A673 (cell line): ENCODE measurements at places on chromosomes 12 and 14. TPM values are rescaled to one million over a fixed set of nuclear protein-coding genes. Genes with fewer than 3 reads are reported as not detected.
A peak's percentile ranks its signal among the peaks of the same experiment; 100 is the strongest.

TDRD9 gene
- total RNA-seq = not detected in 2 replicates

CFAP251 gene
- 5.5 and 7.5 TPM in 2 replicates for total RNA-seq

ERC1 gene
- 56.5 and 60.7 TPM in 2 replicates for total RNA-seq

PIGH gene
- total RNA-seq = 25.7 TPM in 2 replicates

BBS10 gene
- total RNA-seq = 6.3 and 6.5 TPM in 2 replicates

GALNT8 gene
- total RNA-seq = not detected in 2 replicates

KCNK10 gene
- not detected in 2 replicates for total RNA-seq

GLT8D2 gene
- total RNA-seq = 0.61 TPM in 1 of 2 replicates, not detected in the other

KRT8 gene
- 15.4 and 16.2 TPM in 2 replicates for total RNA-seq

SPTLC2 gene
- 17.3 and 19.0 TPM in 2 replicates for total RNA-seq

POTEG gene
- total RNA-seq = not detected in 2 replicates

CYP27B1 gene
- 4.5 and 4.7 TPM in 2 replicates for total RNA-seq

LMNTD1 gene
- not detected in 2 replicates for total RNA-seq

RD3L gene
- total RNA-seq = not detected in 2 replicates

- H3K4me3 ChIP-seq = no peak overlapping the region
- H3K4me1 ChIP-seq = peaks cover 4% of the 10 kb centered on the region
- no peaks in the 10 kb centered on the region for H3K27me3 ChIP-seq
- no peak overlapping the region for H3K27ac ChIP-seq
- no peak for DNase-seq
Measured at GRCh38 chr12:106871477-106871876, 84.2 kb upstream of the TMEM263 start.

GRCh38 chr12:114625294-114625851 lies 58.6 kb downstream of the TBX3 start:
- no peaks in the 10 kb centered on the region for H3K36me3 ChIP-seq
- no peaks in the 10 kb centered on the region for H3K27me3 ChIP-seq
- no peak overlapping the region for H3K27ac ChIP-seq
- DNase-seq = peak; percentile 56
- no peaks in the 10 kb centered on the region for H3K4me1 ChIP-seq

- H3K27ac ChIP-seq = no peak overlapping the region
- H3K27me3 ChIP-seq = no peaks in the 10 kb centered on the region
- no peak overlapping the region for H3K4me3 ChIP-seq
- no peak for DNase-seq
- H3K36me3 ChIP-seq = no peaks in the 10 kb centered on the region
Measured at GRCh38 chr14:47874350-47874749, 198.9 kb upstream of the MDGA2 start.

- H3K27me3 ChIP-seq = no peaks in the 10 kb centered on the region
- no peaks in the 10 kb centered on the region for H3K36me3 ChIP-seq
- H3K4me3 ChIP-seq = no peak overlapping the region
- no peak for DNase-seq
Measured at GRCh38 chr12:129211862-129212630, 358.8 kb downstream of the GLT1D1 start.

DNA sequence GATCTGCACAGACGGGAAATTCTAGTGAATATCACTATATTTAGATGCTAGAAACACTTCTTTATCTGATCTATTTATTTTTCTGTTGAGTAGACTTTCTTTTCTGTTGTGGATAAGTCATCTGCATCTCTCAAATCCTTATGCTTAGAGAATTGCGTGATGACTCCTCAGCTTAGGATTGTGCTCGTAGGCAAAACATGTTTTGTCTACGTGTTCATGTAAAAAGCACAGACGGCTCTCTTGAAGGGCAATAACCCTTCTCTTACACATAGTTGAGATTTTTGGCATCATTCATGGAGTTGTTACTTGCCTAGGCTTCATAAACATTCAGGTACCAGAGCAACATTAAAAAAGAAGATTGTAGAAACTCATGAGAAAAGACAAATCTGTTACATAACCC lies 18.6 kb downstream of the PPFIBP1 start:
- no peak for DNase-seq
- no peaks in the 10 kb centered on the region for H3K27me3 ChIP-seq
- H3K4me1 ChIP-seq = no peaks in the 10 kb centered on the region
- no peak overlapping the region for H3K4me3 ChIP-seq

DNA sequence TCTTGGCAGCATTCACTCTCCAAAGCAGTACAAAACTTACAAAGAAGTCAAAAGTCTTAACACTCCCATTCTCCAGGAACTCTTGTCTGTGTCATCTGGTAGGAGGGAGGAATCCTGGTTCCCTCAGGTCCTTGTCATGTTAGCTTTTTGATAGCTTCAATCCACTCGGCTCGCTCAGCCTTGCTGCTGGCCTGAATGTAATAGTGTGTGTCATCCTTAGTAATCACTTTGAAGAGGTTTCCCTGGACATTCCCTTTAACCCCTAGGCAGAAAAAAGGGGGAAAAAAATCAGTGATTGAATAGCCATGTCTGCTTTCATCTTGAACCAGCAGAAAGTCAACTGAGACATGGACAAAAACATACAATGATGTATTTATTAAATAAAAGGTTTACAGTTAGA lies 24.8 kb downstream of the PLEK2 start:
- H3K27me3 ChIP-seq = no peaks in the 10 kb centered on the region
- H3K4me3 ChIP-seq = no peak overlapping the region
- H3K4me1 ChIP-seq = no peaks in the 10 kb centered on the region

- no peak for DNase-seq
- no peak overlapping the region for H3K4me3 ChIP-seq
Measured at GRCh38 chr14:77045238-77046162, 17.0 kb upstream of the IRF2BPL start.

GRCh38 chr14:51566831-51567582 lies 84.7 kb upstream of the FRMD6 start:
- no peaks in the 10 kb centered on the region for H3K27me3 ChIP-seq
- no peak for DNase-seq
- no peak overlapping the region for H3K27ac ChIP-seq
- no peak overlapping the region for H3K4me3 ChIP-seq

DNA sequence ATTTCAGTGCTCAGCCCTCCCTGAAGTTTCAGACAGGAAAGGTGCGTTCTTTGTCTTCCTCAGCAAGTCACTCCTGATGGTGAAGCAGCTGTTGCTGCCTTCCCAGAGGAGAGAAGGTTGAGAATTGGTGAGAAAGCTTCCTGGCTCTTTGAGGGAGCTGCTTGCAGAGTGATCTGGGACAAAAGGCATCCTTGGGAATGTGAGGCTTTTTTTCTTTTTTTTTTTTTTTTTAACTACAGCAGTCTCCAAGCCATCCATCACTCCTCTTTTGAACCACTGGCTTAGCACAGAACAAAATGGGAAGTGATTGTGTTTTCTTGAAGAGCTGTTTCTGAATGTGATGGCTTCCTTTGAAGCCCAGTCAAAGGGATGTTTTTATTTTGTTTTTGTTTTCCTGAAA lies 120.4 kb upstream of the LRIG3 start:
- no peak overlapping the region for H3K27ac ChIP-seq
- no peaks in the 10 kb centered on the region for H3K4me1 ChIP-seq
- no peaks in the 10 kb centered on the region for H3K36me3 ChIP-seq
- no peak overlapping the region for H3K4me3 ChIP-seq

DNA sequence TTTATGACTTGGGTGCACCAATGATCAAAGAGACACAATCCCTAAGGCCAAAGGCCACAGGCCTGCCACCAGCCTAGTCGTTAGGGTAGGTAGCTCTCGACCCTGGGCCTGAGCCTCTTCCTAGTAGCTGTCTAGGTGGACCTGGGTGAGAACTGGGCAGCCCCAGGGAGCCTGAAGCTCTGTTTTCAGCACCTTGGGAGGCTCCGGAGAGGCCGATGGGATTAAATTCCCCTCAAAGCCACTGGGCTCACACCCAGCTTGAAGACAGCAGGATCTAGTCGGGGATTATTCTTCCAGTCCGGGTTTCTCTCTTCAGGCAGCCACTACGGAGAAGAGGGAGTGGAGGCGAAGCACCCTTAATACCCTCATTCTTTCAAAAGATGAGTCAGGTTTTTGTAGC lies 79.8 kb downstream of the TMEM260 start:
- H3K27ac ChIP-seq = peak overlapping the region; percentile 84
- no peaks in the 10 kb centered on the region for H3K36me3 ChIP-seq
- peaks cover 26% of the 10 kb centered on the region for H3K4me1 ChIP-seq
- H3K27me3 ChIP-seq = no peaks in the 10 kb centered on the region
- H3K4me3 ChIP-seq = peak overlapping the region; percentile 29
- DNase-seq = peak; percentile 88

- no peak for DNase-seq
- no peak overlapping the region for H3K27ac ChIP-seq
- no peak overlapping the region for H3K4me3 ChIP-seq
- no peaks in the 10 kb centered on the region for H3K36me3 ChIP-seq
Measured at GRCh38 chr12:87921621-87922020, 107.6 kb downstream of the C12orf50 start.

- no peaks in the 10 kb centered on the region for H3K27me3 ChIP-seq
- peaks cover 35% of the 10 kb centered on the region for H3K4me1 ChIP-seq
- H3K27ac ChIP-seq = no peak overlapping the region
- DNase-seq = no peak
- no peak overlapping the region for H3K4me3 ChIP-seq
Measured at GRCh38 chr12:91781114-91781513, 364.5 kb downstream of the BTG1 start.

DNA sequence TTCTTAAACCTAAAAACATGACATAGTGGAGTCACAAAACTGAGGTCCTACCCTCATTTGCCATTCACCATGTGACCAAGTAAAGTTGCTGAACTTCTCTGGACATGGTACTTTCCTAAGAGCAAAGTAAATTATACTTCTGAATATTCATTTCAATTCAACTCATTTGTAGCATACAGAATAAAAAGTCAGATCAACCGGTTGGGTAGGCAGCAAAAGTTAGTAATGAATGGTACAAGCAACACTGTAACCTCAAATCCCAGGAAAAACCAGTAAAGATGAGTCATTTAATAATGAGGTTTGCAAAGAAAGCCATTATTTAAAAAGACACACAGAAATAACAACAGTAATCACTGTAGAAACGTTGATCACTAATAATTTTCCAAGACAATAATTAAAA lies 8.7 kb downstream of the POLE2 start:
- H3K27me3 ChIP-seq = no peaks in the 10 kb centered on the region
- DNase-seq = no peak
- H3K27ac ChIP-seq = no peak overlapping the region
- no peak overlapping the region for H3K4me3 ChIP-seq

- DNase-seq = no peak
- no peaks in the 10 kb centered on the region for H3K4me1 ChIP-seq
- no peak overlapping the region for H3K27ac ChIP-seq
- no peaks in the 10 kb centered on the region for H3K27me3 ChIP-seq
- no peak overlapping the region for H3K4me3 ChIP-seq
Measured at GRCh38 chr12:29103539-29103974, 45.5 kb upstream of the FAR2 start.

DNA sequence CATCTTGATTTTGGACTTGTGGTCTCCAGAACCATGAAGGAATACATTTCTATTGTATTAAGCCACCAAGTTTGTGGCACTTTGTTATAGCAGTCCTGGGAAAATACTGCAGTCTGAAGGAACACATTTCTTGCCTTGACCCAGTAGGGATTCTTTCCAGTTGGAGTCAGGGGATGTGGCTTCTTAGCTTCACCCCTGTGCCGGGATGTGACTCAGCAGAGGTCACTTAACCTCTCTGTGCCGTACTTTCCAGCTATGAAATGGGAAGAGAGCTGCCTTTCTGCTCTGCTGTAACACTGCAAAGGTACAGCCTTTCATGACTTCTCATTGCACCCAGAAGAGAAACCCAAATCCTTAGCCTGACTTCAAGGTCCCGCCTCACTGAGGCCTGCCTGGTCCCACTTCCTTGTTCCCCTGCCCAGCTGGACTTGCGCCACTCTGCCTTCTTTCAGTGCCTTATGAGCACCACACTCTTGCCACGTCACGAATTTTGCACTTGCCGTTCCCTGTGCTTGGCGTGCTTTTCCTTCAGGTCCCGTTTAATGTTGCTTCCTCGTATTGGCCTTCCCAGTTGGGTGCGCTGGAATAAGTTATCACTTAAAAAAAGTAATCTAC lies 24.2 kb downstream of the CHST11 start:
- no peaks in the 10 kb centered on the region for H3K36me3 ChIP-seq
- no peaks in the 10 kb centered on the region for H3K27me3 ChIP-seq
- H3K4me3 ChIP-seq = no peak overlapping the region
- no peaks in the 10 kb centered on the region for H3K4me1 ChIP-seq

GRCh38 chr14:102554821-102555819 lies 37.3 kb upstream of the RCOR1 start:
- H3K4me1 ChIP-seq = peaks cover 11% of the 10 kb centered on the region
- no peaks in the 10 kb centered on the region for H3K36me3 ChIP-seq
- peak overlapping the region; percentile 62 for H3K4me3 ChIP-seq
- H3K27me3 ChIP-seq = no peaks in the 10 kb centered on the region
- peak overlapping the region; percentile 92 for H3K27ac ChIP-seq
- DNase-seq = peak; percentile 81

GRCh38 chr12:32920506-32921085 lies 24.0 kb upstream of the PKP2 start:
- no peaks in the 10 kb centered on the region for H3K27me3 ChIP-seq
- no peaks in the 10 kb centered on the region for H3K4me1 ChIP-seq
- no peak overlapping the region for H3K27ac ChIP-seq
- no peaks in the 10 kb centered on the region for H3K36me3 ChIP-seq
- peak; percentile 61 for DNase-seq

DNA sequence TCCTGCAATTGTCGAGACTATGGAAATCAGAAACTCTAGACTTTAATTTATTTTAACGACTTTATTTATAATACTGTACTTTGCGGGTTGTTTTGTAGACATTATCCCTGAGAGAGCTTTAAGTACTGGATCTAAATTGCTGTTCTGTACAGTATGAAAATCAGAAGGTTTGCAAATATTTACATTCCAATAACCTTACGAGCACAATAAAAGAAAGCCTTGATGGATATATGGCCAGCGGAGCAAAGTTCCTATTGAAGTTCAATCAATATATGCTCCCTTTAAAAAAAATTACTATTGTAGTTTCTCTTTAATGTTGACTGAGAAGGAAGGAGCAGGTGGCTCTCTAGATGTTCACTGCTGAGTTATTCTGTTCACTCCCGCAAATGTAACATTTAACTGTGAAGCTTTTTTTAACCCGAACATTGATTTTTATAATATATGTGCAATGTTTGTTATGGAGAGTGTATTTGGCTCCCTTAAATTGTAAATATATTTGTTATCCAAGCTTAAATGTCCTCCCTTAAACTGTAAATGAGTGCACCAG lies 235.3 kb downstream of the PLCZ1 start:
- no peaks in the 10 kb centered on the region for H3K4me1 ChIP-seq
- no peaks in the 10 kb centered on the region for H3K27me3 ChIP-seq
- H3K36me3 ChIP-seq = no peaks in the 10 kb centered on the region
- DNase-seq = no peak

GRCh38 chr14:28294834-28295440 lies 471.6 kb upstream of the FOXG1 start:
- H3K4me3 ChIP-seq = no peak overlapping the region
- no peaks in the 10 kb centered on the region for H3K36me3 ChIP-seq
- H3K27ac ChIP-seq = no peak overlapping the region
- DNase-seq = peak; percentile 52
